ENCODE measurements at places on chromosomes 4 and X.

DNA sequence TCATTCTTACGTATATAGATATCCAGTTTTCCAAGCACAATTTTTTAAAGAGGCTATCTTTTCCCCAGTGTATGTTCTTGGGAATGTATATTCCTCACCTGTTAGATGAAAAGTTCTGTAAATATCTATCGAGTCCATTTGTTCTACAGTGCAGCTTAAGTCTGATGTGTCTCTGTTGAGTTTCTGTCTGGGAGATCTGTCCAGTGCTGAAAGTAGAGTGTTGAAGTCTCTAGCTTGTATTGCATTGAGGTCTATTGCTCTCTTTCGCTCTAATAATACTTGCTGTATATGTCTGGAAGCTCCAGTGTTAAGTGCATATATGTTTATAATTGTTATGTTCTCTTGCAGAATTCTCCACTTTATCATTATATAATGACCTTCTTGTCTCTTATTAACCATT is 373.1 kb downstream of the PPARGC1A start:
- DNase-seq, result no peak
- H3K36me3 ChIP-seq, result no peaks in the 10 kb centered on the region
- no peak overlapping the region for H3K4me3 ChIP-seq
- H3K27me3 ChIP-seq, result no peaks in the 10 kb centered on the region

- DNase-seq, result no peak
- no peak overlapping the region for H3K4me3 ChIP-seq
- H3K4me1 ChIP-seq, result no peaks in the 10 kb centered on the region
- no peak overlapping the region for H3K27ac ChIP-seq
- no peaks in the 10 kb centered on the region for H3K27me3 ChIP-seq
Observed at GRCh38 chr4:25424539-25425228, 47.6 kb downstream of the ANAPC4 start.

- H3K27ac ChIP-seq, result no peak overlapping the region
- peaks cover 24% of the 10 kb centered on the region for H3K27me3 ChIP-seq
- DNase-seq, result peak; percentile 71
- H3K4me1 ChIP-seq, result peaks cover 10% of the 10 kb centered on the region
- H3K36me3 ChIP-seq, result no peaks in the 10 kb centered on the region
Observed at GRCh38 chrX:72308566-72309296, 3.0 kb upstream of the CITED1 start.

DNA sequence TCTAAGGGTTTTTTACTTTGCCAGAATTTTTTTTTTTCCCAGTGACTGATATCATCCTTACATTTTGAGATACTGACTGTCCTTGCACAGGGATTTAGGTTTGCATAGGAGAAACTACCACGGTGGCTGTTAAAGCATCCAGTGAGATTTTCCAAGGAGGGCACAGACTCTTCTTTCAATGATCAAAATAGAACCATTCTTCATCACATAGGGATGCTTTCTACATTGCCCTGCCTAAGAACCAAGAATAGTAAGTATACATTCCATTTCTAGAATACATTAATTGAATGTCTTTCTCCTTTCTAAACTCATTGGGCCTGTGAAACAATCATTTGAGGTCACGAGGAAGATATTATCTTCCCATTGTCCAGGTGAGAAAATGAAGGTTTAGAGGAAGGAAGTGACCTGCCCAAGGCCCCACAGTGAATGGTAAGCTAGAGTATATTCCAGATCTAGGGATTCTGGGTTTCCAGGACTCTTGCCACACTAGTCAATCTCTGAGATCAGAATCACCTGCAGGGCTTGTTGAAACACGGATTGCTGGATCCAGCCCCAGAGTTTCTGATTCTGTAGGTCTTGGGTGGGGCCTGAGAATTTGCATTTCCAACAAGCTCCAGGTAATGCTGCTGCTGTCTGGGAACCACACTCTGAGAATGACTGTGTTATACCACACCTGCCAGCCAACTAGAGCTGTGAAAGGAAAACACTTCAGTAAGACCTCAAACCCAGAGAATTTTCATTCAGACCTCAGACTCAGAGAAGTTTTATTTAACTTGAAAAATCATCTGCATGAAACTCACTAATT is 17.7 kb upstream of the TMEM154 start:
- H3K4me1 ChIP-seq, result peaks cover 15% of the 10 kb centered on the region
- no peaks in the 10 kb centered on the region for H3K27me3 ChIP-seq
- peak overlapping the region; percentile 87 for H3K27ac ChIP-seq
- DNase-seq, result no peak

- H3K4me3 ChIP-seq, result no peak overlapping the region
- no peaks in the 10 kb centered on the region for H3K36me3 ChIP-seq
- no peak for DNase-seq
- no peaks in the 10 kb centered on the region for H3K27me3 ChIP-seq
- H3K4me1 ChIP-seq, result no peaks in the 10 kb centered on the region
- H3K27ac ChIP-seq, result no peak overlapping the region
Observed at GRCh38 chr4:139419388-139419914, 34.5 kb upstream of the RAB33B start.

DNA sequence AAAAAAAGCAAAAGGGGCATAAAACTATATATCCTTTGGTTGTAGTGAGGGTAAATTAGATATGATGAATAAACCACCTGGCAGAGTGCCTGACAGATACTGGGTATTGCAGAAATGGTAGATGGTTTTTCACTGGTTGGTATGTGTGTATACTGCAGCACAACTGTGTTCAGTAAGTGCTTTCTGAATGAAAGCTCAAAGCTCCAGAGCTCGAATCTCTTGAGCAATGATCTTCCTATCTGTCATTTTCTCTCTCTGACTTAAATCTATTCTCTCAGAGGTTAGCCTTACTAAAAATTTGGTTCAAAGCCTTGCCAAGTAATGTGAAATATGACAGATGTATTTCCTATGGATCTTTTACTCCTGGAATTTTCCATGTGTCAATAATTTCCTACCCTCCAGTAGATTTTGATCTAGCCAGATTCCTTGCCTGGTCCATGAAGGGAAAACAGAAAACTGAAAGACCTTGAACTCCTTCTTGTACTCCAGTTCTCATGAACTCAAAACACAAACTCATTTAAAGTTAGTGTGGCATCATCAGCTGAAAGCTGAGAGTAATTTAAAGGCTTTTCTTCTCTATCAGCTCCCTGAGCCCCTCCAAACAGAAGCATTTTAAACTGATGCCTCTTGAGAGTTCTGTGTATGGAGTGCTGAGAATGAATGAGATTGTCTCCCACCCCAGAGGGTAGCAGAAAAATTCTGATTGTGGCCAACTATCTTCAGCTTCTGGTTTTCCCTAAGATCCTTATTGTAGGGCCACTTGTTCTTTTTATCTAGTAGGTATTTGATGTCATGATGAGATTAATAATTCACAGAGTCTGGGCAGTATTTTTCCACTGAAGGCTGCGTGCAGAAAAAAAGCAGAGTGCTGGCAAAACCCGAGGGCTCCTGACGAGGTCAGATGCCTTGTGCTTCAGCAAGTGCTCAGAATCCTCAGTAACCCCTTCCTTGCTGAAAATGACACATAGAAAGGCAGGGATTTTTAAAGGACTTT is 363.4 kb upstream of the BOD1L1 start:
- DNase-seq, result no peak
- H3K27ac ChIP-seq, result no peak overlapping the region
- no peak overlapping the region for H3K4me3 ChIP-seq
- H3K27me3 ChIP-seq, result no peaks in the 10 kb centered on the region
- H3K36me3 ChIP-seq, result no peaks in the 10 kb centered on the region

DNA sequence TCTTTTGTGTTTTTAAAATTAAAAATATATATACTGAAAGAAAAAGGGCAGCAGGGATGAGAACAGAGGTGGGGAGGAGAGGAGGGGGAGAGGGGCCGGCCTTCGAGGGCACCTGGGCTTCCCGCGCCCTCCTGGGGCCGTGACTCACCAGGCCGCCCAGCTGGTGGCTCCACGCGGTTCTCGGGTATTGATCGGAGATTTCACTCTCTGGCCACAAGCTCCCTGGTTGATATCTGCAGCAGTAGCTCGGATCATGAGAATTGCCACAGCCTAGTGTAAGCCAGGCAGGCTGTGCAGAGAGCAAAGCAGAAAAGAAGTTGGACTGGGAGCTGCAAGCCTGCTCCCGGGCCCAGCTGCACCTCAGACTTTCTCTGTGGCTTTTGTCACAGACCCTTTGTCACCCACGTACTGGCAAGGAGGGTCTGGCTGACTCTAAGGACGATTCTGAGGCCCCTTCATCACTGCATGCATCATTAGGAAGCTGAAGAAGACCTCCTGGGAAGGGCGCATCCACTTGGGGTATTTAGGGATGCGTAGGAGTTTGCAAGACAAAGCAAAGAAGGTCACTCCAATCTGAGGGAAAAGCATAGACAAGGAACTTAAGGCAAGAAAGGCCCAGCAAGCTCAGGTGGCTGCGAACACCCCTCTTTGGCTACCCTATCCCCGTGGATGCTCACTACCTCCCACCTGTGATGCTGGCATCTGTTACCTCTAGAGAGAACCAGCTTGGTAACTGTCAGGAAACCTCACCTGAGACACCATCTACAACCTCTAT is 71.7 kb downstream of the CPZ start:
- DNase-seq, result no peak
- H3K36me3 ChIP-seq, result no peaks in the 10 kb centered on the region
- no peak overlapping the region for H3K4me3 ChIP-seq
- no peak overlapping the region for H3K27ac ChIP-seq
- peaks cover 25% of the 10 kb centered on the region for H3K27me3 ChIP-seq

- no peak overlapping the region for H3K27ac ChIP-seq
- DNase-seq, result no peak
- H3K4me3 ChIP-seq, result no peak overlapping the region
- H3K4me1 ChIP-seq, result no peaks in the 10 kb centered on the region
- no peaks in the 10 kb centered on the region for H3K27me3 ChIP-seq
- no peaks in the 10 kb centered on the region for H3K36me3 ChIP-seq
Observed at GRCh38 chrX:135581496-135581895, 61.0 kb downstream of the INTS6L start.

- H3K27me3 ChIP-seq, result no peaks in the 10 kb centered on the region
- H3K27ac ChIP-seq, result peak overlapping the region; percentile 39
- H3K36me3 ChIP-seq, result no peaks in the 10 kb centered on the region
Observed at GRCh38 chr4:158873795-158874401, 105.1 kb downstream of the FNIP2 start.

DNA sequence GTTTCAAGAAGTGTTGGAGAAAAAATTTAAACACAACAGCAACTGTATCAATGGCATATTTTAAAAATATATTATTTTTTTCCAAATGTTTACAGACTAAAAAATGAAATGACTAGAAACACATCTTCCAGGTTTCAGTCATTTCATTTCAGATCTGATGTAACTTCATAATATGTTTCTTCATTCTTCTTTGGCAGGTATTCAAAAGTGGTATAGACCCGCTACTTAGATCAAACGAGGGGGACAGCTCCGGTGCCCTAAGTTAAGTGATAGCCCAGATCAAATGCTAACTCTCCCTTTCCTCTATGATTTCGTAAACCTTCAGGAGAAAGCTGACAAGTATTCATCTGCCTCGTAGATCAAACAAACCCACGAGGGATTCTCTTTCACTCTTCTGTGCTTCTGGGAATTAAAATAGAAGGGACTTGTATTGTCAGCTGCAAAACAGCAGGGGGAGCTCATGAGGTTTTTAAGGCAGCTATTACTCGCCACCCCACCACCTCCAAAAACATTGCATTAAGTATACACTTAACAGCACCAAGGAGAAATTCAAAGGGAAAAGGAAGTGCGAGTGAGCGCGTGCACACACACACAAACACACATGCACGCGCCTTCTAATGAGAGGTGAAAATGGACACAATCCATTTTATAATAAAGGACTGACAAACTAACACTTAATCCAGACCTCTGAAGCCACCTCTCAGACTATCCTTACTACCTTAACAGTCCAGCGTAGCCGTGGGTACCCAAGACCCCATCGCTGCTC is 21.4 kb downstream of the HELT start:
- no peaks in the 10 kb centered on the region for H3K4me1 ChIP-seq
- peaks cover 17% of the 10 kb centered on the region for H3K27me3 ChIP-seq
- no peaks in the 10 kb centered on the region for H3K36me3 ChIP-seq
- H3K27ac ChIP-seq, result no peak overlapping the region
- H3K4me3 ChIP-seq, result peak overlapping the region; percentile 51

GRCh38 chr4:3786196-3786869 is 20.1 kb downstream of the ADRA2C start:
- no peak overlapping the region for H3K4me3 ChIP-seq
- peak; percentile 4 for DNase-seq
- H3K36me3 ChIP-seq, result no peaks in the 10 kb centered on the region
- no peaks in the 10 kb centered on the region for H3K27me3 ChIP-seq
- no peak overlapping the region for H3K27ac ChIP-seq

GRCh38 chr4:54587107-54587891 is 70.5 kb upstream of the KIT start:
- H3K36me3 ChIP-seq, result no peaks in the 10 kb centered on the region
- H3K4me1 ChIP-seq, result peaks cover 13% of the 10 kb centered on the region
- no peak overlapping the region for H3K27ac ChIP-seq
- peaks cover 35% of the 10 kb centered on the region for H3K27me3 ChIP-seq

DNA sequence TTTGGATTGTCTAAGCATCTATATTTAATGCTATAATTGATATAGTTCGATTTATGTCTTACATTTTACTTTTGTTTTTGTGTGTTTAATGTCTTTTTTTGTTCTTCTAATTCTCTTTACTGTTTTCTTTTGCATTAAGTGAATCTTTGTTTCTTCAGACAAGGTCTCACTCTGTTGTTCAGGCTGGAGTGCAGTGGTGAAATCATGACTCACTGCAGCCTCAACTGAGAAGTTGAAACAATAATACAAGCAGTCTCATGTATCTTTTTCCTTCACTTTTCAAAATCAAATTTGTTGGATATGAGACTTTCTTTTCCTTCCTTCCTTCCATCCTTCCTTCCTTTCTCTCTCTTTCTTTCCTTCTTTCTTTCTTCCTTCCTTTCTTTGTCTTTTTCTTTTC is 1401.6 kb downstream of the ADGRL3 start:
- H3K27me3 ChIP-seq, result no peaks in the 10 kb centered on the region
- no peaks in the 10 kb centered on the region for H3K36me3 ChIP-seq
- H3K4me3 ChIP-seq, result peak overlapping the region; percentile 37
- 0 out of 2 replicates have a peak overlapping the region, but pooled peaks have one; percentile 17 for H3K27ac ChIP-seq
- DNase-seq, result peak; percentile 37
- H3K4me1 ChIP-seq, result peaks cover 6% of the 10 kb centered on the region

DNA sequence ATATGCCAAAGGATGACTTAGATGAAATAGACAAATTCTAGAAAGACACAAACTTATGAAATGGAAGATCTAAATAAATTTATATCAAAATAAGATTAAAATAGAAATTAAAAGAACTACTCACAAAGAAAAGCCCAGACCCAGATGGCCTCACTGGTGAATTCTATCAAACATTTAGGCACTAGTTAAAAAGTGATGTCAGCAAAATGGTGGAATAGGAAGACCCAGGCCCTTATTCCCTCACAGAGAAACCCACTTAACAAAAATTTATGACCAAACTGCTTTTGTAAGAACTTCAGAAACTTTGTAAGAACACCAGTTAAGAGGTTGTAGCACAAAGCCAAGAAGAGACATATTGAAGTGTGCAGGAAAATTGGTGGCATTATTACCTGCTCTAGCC is 129.5 kb downstream of the GATB start:
- DNase-seq, result no peak
- peaks cover 21% of the 10 kb centered on the region for H3K4me1 ChIP-seq
- no peaks in the 10 kb centered on the region for H3K27me3 ChIP-seq
- H3K27ac ChIP-seq, result no peak overlapping the region
- H3K4me3 ChIP-seq, result no peak overlapping the region
